ENCODE measurements at places on chromosomes 13 and 19.

GRCh38 chr19:40466985-40467734 lies at the start of gene SPTBN4:
TSS of gene SPTBN4 (plus strand) at chr19:40467001. CDS start at chr19:40472622, 5,621 bp downstream.
- DNase-seq, result no peak

- DNase-seq, result no peak
Observed at GRCh38 chr19:53183146-53183764, 9.9 kb downstream of the ZNF665 start.

GRCh38 chr13:113754691-113755090 lies 4.3 kb upstream of the TMEM255B start:
- DNase-seq, result no peak

- DNase-seq, result no peak
Observed at GRCh38 chr19:5436106-5436947, 18.9 kb upstream of the ZNRF4 start.

- no peak for DNase-seq
Observed at GRCh38 chr13:113207890-113208420, 514 bp downstream of the PCID2 start.

- no peak for DNase-seq
Observed at GRCh38 chr19:4933528-4933927, 24.2 kb downstream of the UHRF1 start.

- DNase-seq, result no peak
Observed at GRCh38 chr13:59837101-59837500, 326.6 kb downstream of the DIAPH3 start.

DNA sequence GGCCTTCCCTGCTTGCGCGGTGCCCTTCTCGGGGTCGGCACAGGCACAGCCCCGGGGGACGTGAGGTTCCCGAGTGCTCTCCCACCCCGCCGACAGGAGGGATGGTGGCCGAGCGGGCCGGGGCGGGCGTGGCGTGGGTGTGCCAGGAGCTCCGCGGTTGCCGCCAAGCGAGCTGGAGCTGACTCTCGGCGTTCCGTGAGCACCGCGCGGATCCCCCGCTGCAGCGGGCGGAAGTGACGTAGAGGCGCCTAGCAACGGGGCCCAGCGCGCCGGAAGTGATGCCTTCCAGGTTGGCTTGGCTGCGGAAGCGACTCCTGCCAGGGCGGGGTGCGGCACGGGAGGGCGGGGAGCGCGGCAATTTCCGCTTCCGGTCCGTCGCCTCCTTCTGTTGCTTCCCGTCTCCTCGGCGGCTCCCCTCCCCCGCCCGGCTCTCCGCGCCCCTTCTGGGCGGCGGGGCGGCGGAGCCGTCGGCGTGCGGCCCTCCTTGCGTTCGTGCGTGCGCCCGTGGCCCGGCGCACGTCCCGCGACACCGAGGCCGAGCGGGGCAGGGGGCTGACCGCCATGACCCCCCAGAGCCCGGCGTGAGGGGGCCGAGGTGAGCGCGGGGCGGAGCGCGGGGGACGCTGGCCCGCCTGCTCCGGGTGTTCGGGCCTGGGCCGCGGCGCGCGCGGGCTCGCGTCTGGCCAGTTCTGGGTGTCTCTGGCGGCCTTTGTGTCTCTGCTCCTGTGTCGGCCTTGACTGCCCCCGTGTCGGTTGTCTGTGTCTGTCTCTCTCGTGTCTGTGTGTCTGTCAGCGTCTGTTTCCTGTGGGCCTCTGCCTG lies at the start of gene EPN1:
Gene EPN1, plus strand, starts transcription at position 386 of the 820 bp plus-strand sequence. CDS start 3,402 bp downstream, outside the sequence.
- DNase-seq, result peak; percentile 96

DNA sequence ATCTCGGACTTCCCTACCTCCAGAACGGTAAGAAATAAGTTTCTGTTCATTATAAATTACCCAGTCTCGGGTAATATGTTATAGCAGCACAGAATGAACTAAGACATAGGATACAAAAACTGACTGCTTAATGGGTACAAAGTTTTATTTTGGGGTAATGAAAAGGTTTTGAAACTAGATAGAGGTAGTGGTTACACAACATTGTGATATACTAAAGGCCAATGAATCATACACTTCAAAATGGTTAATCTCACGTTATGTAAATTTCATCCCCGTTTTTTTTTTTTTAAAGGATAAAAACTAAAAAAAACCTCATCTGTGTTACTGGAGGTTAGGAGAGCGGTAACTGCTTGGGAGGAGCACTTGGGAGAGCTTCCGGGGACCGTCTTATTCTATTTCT lies 23.5 kb downstream of the AKT2 start:
- no peak for DNase-seq

GRCh38 chr13:77620138-77620537 lies 77.3 kb upstream of the SLAIN1 start:
- DNase-seq, result no peak
